ENCODE measurements at places on chromosomes 6 and 20.

DNA sequence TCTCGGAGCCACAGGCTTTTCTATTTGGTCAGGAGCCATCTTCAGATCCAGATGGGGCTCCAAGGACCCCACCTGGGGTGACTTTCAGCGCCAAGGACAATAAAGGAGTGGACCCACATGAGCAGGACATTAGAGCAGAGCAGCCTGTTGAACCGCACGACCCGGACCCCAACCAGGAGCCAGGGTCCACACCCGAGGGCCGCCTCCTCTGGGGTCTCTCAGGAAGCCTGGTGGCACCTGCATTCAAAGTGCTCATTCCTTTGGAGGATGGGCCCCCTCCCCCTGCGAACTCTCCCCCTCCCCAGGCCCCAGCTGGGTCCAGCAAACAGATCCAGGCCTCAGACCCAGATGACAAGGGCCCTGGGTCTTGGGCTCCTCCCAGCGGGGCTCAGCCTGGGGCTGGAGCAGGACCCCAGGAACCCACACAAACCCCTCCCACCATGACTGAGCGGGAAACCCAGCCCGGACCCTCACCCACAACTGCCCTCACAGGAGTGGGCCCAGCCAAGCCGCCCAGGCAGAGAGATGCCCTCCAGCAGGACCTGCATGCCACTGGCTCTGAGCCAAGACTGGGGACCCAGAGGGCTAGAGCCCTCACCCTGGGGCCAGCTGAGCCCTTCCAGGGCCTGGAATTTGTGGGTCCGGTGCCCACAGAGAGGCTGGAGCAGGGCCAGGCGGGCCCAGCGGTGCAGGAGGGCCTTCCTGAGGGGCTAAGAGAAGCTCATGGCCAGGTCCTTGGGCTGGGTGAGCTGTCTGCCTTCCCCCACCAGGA is 23.9 kb downstream of the RAB44 start:
- DNase-seq: no peak

- DNase-seq: no peak
Measured at GRCh38 chr6:138396709-138397108, 7.3 kb upstream of the HEBP2 start.

DNA sequence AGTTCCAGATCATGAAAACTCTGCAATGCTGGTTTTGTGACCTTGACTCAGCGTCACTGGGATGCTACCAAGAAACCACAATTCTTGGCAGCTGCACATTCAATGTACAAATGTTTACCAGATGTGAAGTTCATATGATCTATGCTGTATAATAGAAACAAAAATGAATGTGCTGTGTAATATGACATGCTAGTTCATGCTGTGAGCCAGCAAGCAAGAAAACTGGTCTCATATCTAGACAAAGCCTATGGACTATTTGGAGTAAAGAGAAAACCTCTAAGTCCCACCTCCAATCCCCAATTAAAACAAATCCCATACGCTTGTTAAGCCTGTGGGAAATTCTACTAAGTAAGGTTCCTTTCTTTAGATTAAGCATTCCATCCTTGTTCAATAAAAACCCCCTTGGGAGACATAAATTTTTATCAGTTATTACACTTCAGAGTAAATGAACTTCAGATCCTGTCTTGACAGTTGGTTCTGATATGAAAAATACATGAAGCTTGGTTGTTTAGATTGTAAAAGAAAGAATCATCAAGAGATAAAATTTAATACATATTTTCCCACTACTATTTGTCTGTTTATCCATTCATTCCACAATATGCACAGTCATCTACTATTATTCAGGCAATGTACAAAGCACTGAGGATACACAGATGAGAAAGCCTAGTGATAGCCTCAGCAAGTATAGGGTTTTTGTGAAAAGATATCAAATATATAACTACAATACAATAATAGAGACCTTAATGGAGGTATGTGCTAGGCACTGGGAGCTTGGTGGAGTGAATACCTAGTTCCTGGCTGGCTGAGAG is 20.1 kb downstream of the COL21A1 start:
- DNase-seq: peak; percentile 78

- no peak for DNase-seq
Measured at GRCh38 chr6:52612336-52613054, 35.6 kb upstream of the TRAM2 start.

- DNase-seq: peak; percentile 92
Measured at GRCh38 chr6:44580901-44581300, 193.4 kb downstream of the CDC5L start.

DNA sequence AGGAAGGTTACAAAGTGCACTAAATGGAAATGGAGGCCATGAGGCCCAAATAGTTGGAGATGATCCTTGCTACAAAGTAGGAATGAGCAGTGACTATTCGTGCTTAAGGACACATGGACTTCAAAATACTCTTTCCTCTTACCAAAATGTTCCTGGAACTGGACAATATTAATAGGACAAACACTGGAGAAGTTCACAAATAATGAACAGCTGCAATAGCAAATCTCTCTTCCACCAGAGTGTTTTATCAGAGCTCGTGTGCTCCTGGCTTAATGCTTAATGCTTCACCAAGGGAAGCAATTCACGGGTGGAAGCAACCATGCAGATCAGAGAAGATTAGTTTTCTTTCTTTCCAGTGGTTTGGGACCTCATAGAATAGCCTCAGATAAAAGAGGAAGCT is 435.4 kb downstream of the BCKDHB start:
- DNase-seq: no peak

DNA sequence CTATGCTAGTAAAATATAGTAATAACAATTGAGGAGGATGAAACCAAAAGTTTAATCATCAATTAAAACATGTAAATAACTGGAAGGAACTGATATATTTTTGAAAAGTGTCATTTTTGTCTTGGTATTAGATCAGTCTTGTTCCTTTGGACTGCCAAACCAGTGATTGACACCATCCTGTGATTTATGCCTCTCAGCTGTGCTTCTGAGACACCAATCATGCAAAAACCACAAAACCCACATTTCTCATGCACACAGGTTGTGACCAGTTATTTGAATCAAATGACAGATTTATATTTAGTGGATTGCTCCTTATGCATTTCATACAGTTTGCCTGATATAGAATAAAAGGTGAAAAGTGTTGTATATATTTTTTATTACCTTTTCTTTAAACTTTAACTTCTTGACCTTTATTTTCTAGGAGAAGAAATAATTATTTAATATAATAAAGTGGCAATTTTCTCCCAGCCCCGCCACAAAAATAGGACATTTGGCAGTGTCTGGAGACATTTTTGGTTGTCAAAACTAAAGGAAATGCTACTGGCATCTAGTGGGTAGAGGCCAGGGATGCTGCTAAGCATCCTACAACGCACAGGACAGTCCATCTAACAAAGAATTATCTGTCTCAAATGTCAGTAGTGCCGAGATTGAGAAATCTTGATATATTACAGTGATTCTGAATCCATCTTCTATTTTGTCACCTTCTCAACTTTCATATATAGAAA is 383.6 kb downstream of the BCKDHB start:
- no peak for DNase-seq

All from fibroblast of the aortic adventitia (primary cell).